NCI-H69 (cell line): ENCODE measurements at places on chromosomes 3 and 15.

DNA sequence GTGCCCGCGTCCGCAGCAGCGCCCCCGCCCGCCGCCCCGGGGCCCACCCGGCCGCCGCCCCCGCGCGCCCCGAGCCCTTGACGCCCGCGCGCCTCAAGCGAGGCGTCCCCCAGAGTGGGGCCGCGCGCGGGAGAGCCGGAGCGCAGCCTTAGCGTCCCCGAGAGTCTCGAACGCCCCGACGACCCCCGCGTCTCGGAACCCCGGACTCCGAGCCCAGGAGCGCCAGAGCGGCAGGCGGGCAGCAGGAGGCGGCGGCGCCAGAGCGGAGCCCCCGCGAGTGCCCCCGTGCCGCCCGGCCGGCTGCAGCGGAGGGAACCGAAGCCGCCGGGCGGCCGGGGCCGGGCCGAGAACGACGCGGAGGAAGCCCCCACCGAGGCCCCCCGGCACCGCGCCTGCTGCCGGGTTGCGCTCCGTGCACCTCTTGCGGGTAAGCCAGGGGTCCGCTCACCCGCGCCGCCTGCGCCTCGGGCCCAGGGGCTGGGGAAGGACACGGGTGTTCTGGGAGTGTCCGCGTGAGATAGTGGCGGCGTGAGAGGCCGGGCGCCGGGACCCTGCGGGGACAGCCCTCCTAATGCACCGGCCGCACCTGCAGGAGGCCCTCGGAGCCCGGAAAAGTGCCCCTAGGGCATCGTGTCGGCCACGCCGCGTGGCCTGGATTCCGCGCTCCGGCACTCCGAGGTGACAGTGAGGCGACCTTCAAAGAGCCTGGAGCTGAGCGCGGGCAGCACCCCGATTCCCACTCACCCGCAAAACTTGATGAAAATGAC is 52.0 kb upstream of the ULK4 start:
- DNase-seq: peak; percentile 56

DNA sequence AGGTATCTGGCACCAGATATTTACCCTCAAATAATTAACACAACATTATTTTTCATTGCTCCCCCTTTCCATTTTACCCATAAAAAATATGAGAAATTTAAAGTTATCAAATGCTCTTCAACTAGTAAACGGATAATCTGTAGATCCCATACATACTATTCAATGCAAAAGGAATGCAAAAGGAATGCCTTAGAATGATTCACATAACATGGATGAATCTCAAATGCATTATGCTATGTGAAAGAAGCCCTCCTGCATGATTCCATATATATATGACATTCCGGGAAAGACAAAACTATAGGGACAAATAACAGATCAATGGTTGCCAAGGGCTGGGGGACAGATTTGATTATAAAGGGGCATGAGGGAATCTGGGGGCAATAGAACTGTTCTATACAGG is 195.7 kb downstream of the STT3B start:
- DNase-seq: no peak

DNA sequence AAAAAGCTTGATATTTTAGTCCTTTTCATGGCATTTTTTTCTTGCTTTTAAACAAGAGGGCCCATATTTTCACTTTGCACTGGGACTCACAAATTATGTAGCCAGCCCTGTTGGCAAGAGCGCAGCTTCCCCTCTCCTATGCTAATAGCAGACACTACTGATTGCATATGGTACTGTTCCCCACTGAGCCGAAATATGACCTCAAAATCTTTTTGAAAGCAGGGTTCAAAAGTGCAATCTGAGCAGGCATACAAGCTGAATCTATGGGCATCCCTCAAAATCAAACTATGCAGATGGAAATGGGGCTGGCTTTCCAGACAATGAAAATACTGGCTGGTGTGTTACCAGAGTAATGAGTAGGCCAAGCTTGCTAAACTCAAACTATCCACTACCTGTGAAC is 225.2 kb upstream of the SETMAR start:
- peak; percentile 39 for DNase-seq

DNA sequence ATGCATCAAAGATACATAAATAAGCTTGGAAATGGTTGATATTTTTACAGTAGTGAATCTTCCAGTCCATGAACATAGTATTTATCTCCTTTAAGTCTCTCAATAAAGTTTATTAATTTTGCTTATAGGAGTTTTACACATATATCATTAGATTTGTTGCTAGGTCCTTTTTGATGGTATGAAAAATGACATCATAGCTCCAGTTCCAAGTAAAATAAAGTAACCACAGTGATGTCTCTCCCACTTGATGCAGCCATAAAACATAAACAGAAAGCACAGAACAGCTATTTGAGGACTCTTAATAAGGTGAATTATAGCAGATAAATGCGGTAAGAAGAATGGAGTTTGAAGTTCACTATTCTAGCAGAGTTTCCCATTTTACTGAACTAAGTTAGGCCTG is 20.8 kb downstream of the DMXL2 start:
- DNase-seq: no peak

DNA sequence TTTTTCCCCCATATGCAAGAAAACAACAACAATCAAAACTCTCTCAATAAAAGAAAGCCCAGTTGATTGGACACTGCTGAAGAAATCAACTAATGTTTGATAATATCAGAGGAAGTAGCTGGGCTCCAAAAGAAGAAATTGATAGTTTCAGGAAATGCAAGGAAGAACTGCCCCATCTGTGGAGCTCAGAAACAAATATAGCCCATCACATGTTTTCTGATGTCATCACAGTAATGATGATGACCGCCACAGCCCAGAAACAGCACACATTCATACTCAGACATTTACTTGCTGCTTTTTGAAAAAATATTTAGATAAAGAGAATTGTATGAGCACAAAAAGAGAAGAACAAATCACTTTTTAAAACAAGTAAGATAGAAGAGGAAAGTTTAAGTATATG is 67.6 kb downstream of the GOLIM4 start:
- DNase-seq: no peak

DNA sequence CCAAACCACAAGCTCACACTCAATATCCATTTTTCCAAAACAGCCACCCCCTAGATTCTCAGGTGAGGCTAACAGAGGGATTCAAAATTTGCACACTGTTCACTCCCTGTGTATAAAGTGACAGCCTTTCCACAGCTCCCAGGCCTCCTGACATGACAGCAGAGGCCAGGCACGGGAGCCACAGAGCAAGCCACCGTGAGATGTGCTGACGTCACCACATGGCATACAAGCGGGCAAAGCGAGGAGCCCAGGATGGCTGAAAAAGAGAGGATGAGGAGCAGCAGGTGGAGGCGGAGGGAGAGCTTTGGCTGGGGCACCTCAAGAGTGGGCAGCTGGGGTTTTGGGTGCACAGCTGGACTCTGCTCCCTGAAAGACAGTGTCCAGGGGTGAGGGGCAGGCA is 27.1 kb downstream of the EHD4 start:
- DNase-seq: no peak

DNA sequence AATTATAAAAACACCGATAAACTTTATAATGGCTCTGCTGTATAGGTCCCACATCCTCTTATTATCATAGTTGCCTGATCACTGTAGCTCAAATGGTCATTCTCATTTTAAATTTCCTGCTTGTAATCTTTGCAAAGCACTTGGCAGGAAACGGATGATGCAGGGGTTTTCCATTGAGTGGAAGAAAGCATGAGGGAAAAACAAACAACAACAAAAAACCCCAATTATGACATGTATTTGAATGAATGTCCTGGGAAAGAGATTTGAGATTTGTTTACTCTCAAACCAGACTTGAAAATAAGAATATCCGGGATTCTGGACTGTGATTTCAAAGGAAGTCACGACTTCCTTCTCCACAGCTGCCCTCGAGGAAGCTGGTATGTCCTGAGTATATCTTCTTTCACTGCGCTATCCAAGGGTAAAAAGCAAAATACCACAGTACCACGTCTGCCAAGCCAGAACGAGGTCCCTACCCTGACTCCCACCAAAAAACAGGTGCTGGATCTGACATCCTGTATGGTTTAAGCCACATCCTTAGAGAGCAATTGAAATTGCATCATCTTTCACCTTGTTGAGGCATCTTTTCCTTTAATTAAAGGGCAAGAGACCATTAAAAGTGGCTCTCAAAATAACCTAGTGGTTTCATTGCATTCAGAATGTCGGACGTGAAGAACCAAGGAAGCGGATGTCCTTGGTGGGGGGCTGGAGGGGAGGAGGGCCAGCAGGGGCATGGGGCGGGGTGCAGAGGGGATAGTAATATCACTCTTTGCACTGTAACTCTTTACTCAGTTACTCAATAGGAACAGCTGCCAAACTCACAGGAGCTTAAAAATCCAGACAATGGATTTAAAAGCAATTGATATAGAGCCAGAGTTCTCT is 13.5 kb upstream of the TIPIN start:
- peak; percentile 62 for DNase-seq

GRCh38 chr15:36511594-36511993 is 67.8 kb upstream of the CDIN1 start:
- DNase-seq: no peak

GRCh38 chr3:16101295-16102186 is 72.9 kb upstream of the GALNT15 start:
- DNase-seq: peak; percentile 25

GRCh38 chr3:18422972-18423371 is 2.2 kb downstream of the SATB1 start:
- peak; percentile 53 for DNase-seq

DNA sequence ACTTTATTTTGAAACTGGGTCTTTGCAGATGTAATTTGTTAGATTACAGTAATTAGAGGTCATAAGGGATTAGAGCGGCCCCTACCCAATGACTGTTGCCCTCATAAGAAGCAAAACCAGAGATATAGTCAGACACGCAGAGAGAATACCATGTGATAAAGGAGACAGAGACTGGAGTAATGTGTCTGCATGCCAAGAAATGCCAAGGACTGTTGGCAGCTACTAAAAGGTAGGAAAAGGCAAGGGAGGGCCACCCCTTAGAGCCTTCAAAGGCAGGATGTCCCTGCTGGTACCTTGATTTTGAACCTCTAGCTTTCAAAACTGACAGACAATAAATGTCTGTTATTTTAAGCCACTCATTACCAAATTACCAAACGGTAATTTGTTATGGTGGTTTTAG is 548.2 kb downstream of the FHIT start:
- DNase-seq: peak; percentile 78

DNA sequence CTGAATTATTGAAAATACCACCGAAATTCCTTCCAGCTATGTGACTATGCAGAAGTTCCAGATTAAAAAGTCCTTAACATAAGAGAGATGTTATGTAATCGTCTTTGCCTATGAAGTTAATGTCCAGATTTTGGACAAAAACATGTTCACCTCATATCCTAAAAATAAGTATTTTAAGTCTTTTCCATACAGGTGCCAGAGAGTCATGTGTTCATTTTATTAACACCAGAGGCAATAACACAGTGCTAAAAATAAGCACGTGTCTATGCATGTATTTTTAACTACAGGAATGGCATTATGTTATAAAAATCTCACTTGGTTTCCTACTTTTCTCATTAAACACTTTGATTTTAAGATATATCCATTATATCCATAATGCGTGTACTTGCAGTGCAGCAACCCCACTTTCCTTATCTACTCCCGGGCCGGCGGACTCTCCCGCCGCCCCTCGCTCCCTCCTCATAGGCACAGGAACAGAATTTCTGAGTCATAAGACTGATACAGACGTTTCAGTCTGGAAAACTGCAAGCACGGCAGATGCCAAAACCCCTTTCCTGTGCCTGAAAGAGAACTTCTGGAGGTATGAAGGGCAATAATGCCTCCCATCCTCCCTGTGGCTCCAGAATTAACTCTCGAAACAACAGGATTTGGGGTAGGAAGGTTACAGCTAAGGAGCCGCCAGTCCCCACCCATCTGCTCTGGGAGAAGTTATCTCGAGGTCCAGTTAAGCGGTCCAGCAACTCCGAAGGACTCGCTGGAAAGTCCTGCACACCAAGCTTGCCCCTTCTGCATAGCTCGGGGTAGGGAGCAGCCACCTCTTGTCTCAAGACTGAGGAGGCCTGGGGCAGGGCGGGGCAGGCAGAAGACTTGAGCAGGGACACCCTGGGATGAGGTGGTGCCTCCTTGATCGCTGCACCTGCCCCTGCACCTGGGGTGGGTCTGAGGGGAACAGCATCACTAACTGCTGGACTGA is 22.3 kb upstream of the PSTPIP1 start:
- DNase-seq: no peak

DNA sequence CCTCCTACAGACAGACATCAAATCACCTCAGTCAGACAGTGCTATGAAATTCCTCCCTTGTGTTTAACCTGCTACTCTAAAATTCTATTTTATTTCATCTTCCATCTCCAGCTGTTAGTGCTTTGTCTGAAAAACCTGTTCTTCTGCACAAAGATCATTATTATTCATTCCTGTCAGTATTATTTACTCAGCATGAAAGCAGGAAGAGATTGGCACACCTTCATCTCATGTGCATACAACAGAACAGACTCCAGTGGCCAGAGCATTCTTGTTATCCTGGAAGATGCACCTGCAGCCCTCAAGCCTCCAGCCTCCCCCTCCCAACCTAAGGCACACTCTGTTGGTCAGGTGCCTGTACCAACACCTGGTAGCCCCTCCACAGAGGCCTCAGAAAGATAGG is 1.8 kb upstream of the ROPN1B start:
- no peak for DNase-seq

GRCh38 chr3:69568458-69568857 is 170.8 kb upstream of the MITF start:
- DNase-seq: no peak

DNA sequence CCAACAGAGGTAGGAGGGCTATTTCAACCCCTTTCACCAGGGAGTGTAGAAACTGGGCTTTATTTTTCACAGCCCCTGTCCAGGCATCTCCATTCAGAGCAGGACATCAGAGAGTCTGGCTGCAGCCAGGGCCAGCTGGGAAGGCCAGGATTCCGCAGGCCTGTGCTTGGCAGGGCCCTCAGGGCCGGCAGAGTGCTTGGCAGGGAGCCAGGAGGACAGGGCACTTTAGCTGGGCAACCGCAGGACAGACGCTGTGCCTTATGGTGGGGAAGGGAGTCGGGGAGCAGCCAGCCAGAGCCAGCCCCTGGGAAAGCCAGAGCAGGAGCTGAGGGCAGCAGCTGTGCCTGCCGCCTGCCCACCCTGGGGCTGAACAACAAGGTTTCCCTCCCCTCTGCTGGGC is 34.5 kb upstream of the IQCF6 start:
- peak; percentile 1 for DNase-seq

DNA sequence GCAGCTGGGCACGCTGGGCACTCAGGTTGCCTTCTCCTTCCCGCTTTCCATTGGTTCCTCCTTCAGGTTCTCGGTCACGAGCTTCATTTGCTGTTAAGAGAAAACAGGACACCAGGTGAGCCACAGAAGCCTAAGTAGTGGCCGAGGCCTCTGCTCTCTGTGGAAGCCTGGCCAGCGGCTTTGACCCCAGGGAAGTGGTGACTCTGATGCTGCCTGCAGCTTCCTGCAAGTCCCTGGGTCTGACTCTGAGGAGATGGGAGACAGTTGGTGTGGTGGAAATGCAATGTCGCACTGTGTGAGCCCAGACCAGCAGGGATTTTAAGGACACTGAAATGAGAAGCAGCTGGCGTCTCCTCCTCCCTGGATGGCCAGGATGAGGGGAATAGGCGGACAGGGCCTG is 80.5 kb downstream of the SNRK start:
- DNase-seq: no peak
